ENCODE measurements at places on chromosomes 7 and 10. TPM values are rescaled to one million over a fixed set of nuclear protein-coding genes. Genes with fewer than 3 reads are reported as not detected.

The SLC26A3 gene
- 6.3 TPM for total RNA-seq

The PHKG1 gene
- 2.4 TPM for total RNA-seq

The NAT16 gene
- total RNA-seq: 1.2 TPM

The ATOH7 gene
- not detected for total RNA-seq

DNA sequence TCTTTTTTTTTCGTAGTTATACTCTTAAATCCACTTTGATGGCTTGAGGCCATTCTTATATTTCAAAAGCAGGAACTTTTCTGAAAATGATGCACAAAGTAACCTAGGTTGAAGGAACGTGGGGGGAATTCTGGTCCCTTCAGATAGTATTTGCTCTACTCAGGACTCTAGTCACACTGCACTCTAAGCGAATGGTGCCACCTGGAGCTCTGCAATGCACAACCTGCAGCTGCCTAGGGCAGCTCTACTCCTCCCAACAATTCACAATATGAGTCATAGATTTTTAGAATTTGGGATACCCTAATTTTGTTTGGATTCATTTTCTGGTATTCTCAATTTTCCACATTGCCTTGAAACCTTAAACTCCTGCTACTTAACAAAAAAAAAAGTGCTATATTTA lies 17.3 kb downstream of the SYPL1 start:
- no peak for DNase-seq

DNA sequence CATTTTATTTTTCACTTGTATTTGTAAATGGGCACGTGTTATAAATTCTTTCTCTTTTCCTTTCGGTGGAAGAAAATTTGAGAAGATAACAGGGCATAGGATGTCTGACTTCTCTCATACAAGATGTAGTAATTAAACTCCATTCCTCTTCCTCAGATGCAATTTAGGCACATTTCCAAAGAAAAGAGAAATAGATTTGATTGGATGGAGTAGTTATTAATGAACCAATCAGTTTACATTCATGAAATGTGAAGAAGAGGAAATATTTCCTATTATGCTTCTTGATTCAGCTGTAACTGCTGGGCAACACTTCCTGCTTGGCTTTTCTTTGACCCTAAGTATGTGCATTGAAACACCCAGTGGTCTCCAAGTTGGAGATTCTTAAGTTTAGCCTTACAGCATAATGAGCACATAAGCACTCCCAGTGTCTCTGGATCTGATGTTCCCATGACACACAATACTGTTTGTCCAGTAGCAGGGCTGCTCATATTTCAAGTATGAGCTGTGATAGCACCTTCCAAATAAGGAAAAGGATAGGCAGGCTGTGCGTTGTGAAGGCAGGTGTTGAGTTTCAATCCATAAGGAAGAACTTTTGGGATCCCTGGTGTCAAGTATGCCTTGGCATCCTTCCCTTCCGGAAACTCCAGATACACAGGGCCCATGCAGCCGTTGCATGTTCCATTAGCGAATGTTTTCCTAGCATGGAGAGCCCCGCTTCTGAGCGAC lies 33.4 kb upstream of the COBL start:
- DNase-seq: no peak

- peak; percentile 67 for DNase-seq
These were observed 226.4 kb upstream of the KLF14 start for GRCh38 chr7:130960208-130960988.

DNA sequence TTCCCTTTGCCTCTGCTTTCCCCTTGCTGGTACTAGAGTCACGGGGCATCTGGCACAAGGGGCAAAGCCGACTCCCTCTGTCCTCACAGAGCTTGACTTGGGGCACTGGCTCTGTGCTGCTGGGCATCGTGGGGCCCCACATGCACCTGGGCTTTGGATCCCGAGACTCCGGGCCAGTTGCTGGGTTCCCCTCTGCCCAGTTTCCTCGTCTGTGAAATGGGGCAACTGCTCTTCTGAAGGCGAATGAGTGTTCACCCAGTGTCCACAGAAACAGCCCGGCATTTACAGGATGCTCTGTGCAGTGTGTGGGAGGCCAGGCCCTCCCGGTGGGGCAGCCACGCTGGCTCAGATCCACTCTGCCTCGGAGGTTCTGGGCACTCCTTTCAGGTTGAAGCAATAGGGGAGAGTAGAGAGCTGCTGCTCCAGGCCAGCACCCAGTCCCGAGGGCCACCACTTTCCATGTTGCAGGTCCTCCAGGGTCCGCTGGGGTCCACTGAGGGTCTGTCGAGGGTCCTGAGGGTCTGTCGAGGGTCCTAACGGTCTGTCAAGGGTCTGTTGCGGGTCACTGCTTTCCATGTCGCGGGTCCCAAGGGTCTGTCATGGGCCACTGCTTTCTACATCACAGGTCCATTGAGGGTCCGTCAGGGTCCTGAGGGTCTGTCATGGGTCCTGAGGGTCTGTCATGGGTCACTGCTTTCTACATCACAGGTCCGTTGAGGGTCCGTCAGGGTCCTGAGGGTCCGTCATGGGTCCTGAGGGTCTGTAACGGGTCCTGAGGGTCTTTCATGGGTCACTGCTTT lies 103.6 kb downstream of the VIPR2 start:
- no peak for DNase-seq

DNA sequence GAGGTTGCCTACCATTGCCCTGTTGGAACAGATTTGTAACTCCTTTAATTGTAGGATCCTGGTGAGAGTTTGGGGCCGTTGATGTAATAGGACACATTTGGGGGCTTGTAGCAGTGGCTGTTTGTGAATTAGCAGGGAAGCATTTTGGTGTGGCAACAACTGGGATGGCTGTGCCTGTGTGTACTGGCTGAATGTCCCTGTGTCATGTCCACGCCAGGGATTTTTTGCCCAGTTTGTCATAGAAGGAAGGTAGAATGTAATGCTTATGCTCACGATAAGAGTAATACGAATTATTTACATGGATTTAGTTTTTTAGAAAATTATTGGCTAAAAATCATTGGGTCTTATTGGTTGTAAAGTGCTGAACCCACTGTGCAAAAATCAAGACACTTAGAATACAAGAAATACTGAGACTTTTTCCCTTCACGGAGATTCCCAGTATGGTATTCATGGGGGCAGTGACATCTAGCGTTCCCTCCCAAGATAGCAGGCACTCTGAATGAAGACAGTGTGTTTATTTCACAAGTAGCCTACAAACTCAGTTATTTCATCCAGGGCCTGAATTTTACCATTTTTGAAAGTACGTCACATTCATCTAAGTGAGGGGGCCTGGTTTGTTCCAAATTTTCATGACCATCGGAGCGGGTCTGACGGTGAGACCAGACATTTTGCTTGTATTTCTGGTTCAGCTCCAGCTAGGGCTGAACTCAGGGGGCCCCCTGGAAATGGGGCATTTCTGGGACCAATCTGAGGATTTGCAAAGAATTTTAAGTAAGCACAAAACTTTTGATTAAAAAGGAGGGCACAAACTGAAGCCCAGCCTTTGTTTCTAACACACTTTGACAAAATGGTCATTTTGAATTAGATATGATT lies 74.7 kb downstream of the CACNB2 start:
- DNase-seq: peak; percentile 80

DNA sequence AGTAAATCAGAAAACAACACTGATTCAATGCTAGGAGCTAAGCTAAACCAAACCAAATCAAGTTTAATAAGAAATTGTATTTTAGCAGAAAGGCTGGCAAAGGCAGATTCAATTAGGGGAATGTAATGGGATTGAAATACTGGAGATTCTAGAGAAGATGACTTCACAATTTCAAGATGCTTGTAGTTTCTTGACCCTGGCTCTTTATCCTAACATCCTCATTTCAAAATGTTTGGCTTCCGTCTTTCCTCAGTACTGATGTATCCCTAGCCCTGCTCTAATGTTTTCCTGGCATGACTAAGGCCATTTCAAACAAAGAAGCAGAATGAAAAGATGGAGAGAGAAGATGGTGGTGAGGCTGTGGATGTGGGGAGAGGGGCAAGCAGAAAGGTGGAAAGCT lies 2.7 kb upstream of the JCAD start:
- DNase-seq: no peak

- peak; percentile 96 for DNase-seq
These were observed 341.7 kb upstream of the BMPER start for GRCh38 chr7:33563651-33564050.

DNA sequence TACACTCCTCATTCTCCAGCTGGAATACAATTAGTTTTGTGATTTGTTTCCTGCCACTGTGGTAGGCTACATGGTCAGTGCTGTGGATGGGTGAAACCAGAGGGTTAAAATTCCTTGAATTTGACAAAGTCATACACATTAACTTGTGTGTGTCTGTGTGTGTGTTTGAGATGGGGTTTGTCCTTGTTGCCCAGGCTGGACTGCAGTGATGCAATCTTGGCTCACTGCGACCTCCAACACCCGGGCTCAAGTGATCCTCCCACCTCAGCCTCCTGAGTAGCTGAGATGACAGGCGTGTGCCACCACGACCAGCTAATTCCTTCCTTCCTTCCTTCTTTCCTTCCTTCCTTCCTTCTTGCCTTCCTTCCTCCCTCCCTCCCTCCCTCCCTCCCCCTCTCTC lies 24.8 kb upstream of the GIMAP8 start:
- DNase-seq: no peak

DNA sequence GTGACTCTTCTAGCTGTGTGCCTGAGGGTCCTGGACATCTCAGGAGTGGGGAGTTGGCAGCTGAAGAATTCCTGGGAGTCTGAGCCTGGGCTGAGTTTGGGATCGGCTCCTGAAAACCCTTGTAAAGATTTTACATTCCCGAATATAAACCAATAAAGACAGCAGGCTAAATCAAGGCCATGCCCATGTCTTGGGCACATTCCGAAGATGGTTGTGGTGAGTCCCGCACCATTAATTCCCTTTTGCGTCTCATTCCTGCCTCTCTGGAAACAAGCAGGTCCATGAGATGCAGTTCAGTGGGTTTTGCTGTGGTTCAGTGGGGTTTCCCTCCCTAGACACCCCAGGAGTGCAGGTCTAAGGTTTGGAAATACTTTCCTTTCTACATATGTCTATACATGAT lies 90.9 kb downstream of the COL26A1 start:
- no peak for DNase-seq

- DNase-seq: no peak
These were observed 68.5 kb downstream of the MICU1 start for GRCh38 chr10:72557362-72557761.

DNA sequence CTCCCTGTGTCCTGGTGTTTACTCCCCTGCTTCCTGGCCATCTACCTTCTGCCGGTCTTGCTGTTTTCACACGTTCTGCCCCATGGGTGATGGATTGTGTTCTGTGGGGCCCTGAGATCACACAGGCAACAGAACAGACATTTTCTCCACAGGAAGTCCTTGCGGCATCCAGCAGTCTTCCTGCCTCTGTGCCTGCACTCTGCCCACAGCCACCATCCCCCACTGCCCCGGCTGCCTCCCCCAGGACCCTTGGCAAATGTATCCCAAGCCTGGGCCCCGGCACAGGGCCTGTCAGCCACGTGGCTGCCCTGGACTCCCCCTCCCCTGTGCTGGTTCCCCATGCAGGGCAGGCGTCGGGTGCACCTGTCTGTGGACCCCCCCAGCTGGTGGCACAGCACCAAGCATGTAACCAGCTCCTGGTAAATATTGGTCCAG lies 184.2 kb downstream of the WDR37 start:
- DNase-seq: no peak

GRCh38 chr10:122957474-122957873 lies 3.4 kb upstream of the C10orf88 start:
- no peak for DNase-seq

GRCh38 chr10:85926986-85927385 lies 439.6 kb downstream of the GRID1 start:
- DNase-seq: no peak

DNA sequence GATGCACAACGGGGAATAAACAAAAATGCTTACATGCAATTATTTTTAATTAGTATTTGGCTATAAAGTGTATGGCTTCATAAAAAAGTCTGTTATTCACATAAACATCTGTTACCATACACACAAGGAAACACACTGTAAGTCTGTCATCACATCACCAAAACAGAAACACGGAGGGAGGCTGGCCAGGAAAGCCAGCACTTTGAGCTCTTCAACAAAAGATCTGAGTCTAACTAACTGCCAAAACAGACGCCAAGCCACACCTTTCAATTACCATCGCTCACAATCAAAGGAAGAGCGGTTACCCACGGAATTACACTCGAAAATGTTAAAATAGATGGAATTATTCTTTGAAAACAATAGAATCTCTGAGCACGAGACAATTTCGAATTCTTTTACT lies 49.2 kb upstream of the MGMT start:
- DNase-seq: peak; percentile 6
